ENCODE measurements at places on chromosomes 5 and 9.

GRCh38 chr5:139215107-139215975 is 17.2 kb upstream of the SIL1 start:
- no peak for DNase-seq

GRCh38 chr9:125304273-125304672 is 42.6 kb downstream of the GAPVD1 start:
- no peak for DNase-seq

DNA sequence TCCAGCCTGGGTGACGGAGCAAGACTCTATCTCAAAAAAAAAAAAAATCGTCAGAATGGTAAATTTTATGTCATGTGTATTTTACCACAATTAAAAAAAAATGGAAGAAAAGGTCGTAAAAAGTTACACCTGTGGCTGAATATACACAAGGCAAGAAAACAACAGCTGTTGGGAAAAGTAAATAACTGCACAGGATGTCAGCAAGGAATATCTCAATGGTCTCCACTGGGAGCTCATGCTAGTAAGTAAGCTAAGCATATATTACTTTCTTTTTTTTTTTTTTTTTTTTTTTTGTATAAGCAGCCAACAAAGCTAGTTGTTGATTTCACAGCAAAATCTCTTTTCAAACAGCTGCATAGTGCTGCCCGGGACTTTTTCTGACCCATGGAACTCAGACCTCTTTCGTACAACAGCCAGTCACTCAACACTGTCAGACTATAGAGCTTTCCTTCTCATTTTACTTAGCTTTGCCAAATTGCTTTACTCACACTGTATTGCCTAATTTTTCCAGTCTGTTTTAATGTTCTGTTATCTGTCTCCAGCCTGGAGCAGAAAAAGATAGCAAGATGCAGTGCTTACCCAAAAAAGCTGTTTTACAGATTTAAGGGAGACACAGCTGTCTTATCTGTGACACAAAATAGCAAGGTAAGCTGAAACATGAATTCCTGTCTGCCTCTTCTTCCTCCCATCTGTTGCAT is 175.9 kb downstream of the ENC1 start:
- DNase-seq, result no peak

- no peak for DNase-seq
Observed at GRCh38 chr5:54659700-54660131, 142.2 kb downstream of the SNX18 start.

DNA sequence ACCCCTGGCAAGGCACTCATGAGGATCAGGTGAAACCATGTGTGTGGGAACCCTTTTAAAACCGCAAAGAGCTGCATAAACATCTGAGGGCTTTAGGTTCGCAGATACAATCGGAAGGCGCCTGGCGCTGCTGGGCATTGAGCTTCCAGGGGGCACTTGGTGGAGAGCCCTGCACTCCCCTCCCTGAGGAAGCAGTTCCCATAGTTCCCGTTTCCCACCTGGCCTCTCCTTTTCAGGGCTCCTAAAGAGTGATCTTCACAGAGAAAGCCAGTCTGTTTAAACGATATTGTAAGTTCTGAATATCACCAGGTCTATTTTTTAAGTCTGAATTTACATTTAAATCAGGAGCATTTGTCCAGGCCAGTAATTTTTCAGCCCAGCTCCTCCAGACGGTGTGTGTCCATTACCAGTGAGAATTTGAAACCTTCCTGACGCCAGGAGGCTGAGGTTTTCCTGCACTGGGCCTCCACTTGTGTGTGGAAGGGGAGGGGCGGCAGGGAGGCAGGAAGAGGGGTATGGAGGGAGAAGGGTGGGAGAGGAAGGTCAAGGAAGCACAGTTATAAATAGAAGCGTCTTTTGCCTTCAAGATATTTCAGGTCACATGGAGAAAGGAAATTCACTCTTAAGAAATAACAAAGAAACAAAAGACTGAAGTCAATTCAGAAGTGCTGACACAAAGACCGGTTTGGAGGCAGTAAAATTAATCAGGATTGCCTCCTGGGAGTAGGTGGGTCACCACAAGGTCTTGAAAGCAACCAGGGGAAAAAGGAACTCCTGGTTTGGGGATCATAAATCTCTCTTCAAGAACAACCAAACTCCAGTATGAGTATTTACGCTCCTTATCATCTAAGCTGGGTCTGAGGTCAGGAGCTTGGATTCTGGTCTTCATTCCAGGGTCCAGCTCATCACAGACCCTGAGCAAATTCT is 14.3 kb upstream of the MGAT1 start:
- no peak for DNase-seq

DNA sequence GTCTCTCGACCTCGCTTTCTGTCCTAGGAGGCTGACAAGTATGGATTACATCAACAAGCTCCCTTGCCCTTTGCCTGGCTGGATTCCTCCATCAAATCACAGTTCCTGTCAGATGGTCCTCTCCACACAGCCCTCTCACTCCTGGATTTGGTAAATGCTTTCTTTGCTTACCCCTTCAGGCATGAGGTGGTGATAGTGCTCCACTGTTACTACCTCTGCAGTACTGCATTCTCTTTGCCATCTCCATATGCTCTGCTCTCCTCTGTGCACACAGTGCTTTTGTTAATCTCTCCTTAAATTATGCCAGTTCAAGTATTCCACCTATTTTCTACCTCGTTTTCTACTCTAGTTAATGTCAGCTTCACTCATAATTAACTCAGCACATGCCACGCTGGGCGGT is 279.2 kb downstream of the DMAC1 start:
- DNase-seq, result no peak

GRCh38 chr5:78971998-78972397 is 13.1 kb downstream of the ARSB start:
- DNase-seq, result no peak

DNA sequence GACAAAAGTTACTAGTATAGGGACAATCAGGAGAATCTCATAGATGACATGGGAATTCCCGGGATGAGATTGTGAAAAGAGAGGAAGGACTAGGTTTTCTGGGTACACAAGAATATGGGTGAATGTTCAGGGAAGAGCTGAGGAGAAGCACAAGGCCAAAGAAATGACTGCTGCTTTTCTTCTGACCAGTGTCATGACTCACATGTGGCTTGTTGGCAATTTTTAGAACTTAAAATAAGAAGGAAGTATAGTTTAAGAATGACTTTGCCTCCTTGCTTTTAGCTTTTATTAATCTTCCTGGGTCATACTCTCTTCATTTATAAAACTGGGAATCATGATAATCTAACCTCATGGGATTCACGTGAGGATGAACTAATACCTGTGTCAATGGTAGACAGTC is 652.4 kb upstream of the MEF2C start:
- DNase-seq, result no peak

- DNase-seq, result no peak
Observed at GRCh38 chr5:88254320-88254719, 14.3 kb downstream of the TMEM161B start.

GRCh38 chr5:38598994-38599617 is 42.7 kb upstream of the LIFR start:
- no peak for DNase-seq

DNA sequence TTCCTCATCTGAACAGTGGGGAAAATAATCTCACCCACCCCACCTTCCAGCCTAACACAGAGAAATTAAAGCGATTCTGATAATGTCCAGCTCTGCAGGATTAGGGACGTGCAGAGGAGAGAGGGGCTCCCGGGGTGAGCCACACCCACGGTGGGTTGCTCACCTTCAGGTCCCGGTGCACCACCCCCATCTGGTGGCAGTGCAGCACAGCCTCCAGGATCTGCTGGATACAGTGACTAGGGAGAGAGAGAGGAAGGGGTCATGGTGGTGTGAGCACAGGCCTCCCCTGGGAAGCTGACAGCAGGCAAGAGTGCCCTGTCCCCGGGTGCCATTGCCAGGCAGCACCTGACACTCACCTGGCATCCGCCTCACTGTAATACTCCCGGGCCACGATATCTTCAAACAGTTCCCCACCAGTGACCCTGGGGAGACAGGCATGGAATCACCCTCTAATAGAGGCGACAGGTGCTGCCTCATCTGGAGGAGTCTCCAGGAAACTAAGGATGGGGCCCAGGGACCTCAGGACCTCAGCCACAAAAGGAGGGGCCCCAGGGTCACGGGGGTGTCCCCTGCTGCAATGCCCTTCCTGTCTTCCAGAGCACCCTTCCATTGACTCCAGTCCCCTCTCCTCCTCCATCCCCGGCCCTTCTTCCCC is 33.0 kb downstream of the CAMK2A start:
- no peak for DNase-seq
